C1 segment of cervical spinal cord (tissue), 14 donors: ENCODE measurements at places on chromosomes 13 and 19.

GRCh38 chr19:47598407-47599349 is 10.3 kb upstream of the BICRA start:
- no peak for DNase-seq

- no peak for DNase-seq
Measured at GRCh38 chr13:41974262-41974900, 13.5 kb upstream of the VWA8 start.

DNA sequence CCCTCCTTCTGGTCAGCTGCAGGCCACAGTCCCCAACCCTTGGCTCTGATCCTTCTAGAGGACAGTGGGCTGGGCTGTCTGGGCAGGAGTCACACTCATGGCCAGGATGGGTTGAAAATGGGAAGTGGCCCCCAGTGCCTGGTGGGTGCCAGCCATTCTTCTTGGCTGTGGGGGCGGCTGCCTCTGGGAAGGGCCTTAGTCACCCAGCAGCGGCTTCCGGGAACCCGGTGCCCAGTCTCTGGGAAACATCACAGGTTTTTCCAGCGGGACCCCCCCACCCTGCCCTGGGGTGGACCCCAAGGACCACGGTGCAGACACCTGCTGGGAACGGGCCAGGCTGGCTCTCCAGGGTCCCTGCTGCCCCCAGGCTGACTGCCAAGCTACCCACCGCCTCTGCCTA is 27.3 kb upstream of the SLC7A10 start:
- no peak for DNase-seq

DNA sequence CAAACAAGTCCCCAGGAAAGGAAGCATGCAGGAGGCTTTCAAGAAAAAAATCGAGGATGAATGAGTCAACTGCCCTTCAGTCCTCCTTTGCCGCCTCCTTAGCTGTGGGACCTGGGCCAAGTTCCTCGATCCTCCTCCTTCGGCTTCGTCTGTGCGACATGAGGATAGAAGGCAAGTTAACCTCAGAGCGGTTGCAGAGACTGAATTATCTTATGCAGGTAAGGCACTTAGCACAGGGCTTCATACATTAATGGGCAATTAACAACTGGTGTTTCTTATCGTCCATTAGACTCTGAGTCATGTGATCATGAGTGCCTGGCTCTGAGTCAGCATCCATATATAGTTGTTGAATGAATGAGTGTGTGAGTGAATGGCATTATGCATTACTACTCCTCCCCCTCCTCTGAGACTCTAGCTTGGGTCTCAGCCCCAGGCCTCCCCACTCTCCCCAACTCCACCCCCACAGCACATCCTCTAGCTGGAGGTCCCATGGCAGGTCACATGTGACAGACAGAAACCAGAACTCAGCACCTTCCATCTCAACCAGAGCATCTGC is 1.6 kb upstream of the TTC9B start:
- DNase-seq, result no peak

DNA sequence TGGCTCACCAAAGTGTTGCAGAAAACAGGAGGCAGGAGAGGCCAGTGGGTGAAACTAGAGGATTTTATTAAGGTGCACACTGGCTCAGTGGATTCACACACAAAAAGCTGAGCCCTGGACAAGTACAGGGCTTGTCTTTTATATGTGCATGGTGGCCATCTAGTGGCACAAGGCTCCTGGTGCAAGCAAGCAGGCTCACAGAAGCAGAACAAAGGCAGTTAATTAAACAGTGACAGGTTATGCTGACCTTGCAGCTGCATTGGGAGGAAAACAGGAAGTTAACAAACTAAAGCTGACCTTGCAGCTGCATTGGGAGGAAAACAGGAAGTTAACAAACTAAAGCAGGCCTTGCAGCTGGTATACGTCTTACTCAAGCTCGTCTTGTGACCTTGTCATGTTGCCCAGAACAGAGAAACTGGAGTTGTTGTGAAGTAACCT is 65.3 kb upstream of the ZNF681 start:
- no peak for DNase-seq

GRCh38 chr13:32840989-32841713 is 175.1 kb upstream of the KL start:
- DNase-seq, result no peak

GRCh38 chr19:6092329-6093286 is 17.7 kb downstream of the RFX2 start:
- DNase-seq, result peak; percentile 61

DNA sequence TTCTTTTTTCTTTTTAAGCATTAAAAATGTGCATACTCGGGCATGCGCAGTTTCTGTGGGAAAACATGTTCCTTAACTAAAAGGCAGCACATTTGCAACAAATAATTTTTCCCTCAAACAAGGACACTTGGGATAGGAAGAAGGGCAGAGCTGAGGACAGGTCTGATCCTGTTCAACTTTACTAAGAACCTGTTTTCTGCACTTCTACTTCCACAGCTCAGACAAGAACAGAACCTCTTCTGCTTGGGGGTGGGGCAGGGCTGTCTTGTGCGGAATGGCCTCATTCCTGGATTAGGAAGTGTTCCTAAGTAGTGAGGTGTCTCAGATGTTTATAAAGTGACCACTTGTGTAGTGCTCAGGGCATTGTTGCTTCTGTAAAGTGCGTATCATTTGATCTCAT is 18.3 kb downstream of the SAFB start:
- no peak for DNase-seq
